ENCODE measurements at places on chromosomes 4 and X. TPM values are rescaled to one million over a fixed set of nuclear protein-coding genes. Genes with fewer than 3 reads are reported as not detected.

The KLKB1 gene
- 0.15 TPM for total RNA-seq

The NFXL1 gene
- total RNA-seq, result 9.9 TPM

The SERTM2 gene
- total RNA-seq, result not detected

The IL21 gene
- not detected for total RNA-seq

The SSX4B gene
- not detected for total RNA-seq

The AMER1 gene
- 2.2 TPM for total RNA-seq

The ANKRD50 gene
- total RNA-seq, result 43.2 TPM

The NXF2B gene
- not detected for total RNA-seq

The PFKFB1 gene
- not detected for total RNA-seq

The PITX2 gene
- total RNA-seq, result not detected

The HEPH gene
- total RNA-seq, result 6.5 TPM

The BRS3 gene
- total RNA-seq, result not detected

The GPRASP3 gene
- 3.6 TPM for total RNA-seq

The KLF8 gene
- total RNA-seq, result 0.99 TPM

The MGARP gene
- 0.10 TPM for total RNA-seq

The TRIM2 gene
- 21.2 TPM for total RNA-seq

The RXFP1 gene
- not detected for total RNA-seq

The PYURF gene
- 76.5 TPM for total RNA-seq

The UBQLN2 gene
- total RNA-seq, result 20.7 TPM

The ZNF732 gene
- total RNA-seq, result 1.1 TPM

The SPANXA1 gene
- not detected for total RNA-seq

The CLNK gene
- total RNA-seq, result under 0.01 TPM

The TMPRSS11B gene
- not detected for total RNA-seq

The RNF4 gene
- total RNA-seq, result 65.5 TPM

The PDGFC gene
- 13.7 TPM for total RNA-seq

Data from glomerular endothelial cell (primary cell).